ENCODE measurements at places on chromosomes 2 and 18.

GRCh38 chr2:207676827-207677354 lies 34.5 kb upstream of the CCNYL1 start:
- DNase-seq, result no peak

DNA sequence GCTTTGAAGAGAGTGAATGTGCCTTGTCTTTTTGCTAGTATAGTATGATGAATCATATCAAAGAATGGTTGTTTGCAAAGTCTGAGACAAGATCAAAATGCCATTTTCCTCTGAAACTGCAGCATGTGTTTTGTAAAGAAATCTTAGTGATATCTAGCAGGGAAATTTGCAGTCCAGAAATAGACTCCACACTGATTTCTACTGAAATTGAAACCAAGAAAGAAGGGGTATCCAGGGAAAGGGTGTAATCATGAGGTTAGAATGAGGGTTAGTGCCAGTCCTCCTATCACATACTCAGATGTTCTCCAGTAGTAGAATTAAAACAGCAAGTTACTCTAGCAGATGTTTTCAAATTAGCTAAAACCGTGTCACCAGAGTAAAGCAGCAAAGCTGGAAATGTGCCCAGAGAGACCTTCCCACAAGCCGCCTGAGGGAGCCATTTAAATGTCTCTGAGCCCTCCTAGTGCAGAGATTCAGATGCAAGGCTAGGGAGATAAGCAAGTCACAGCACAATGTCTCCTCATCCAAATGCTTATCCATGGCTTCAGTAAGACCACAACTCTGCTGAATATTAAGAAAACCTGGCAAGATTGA lies 4.9 kb downstream of the DLGAP1 start:
- no peak for DNase-seq

DNA sequence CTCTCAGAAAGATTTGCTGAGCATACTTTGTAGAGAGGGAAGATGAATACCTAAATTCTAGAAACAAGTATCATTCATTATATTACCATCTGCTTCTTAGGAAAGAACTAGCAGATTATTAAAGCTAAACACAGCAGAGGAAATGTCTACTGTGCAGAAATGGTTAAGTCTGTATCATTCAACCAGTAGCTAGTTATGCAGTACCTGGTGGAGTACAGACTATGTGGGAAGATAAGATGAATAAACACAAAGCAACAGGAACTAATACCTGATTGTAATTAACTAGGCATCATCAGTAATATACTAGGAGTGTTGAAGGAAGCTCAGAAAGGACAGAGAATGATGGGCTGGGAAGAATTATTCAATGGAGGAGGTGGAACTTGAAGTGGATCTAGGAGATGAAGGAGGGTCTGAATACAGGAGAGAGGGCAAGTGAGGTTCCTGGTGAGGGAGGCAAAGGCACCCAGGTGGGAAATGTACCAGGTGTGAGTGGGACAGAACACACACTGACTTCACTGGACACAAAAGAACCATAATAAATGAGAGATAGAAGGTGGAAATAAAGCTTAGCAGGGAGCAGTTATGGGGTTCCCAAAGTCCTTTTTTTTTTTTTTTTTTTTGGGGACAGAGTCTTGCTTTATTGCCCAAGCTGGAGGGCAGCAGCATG lies 9.5 kb downstream of the WDFY1 start:
- DNase-seq, result no peak

DNA sequence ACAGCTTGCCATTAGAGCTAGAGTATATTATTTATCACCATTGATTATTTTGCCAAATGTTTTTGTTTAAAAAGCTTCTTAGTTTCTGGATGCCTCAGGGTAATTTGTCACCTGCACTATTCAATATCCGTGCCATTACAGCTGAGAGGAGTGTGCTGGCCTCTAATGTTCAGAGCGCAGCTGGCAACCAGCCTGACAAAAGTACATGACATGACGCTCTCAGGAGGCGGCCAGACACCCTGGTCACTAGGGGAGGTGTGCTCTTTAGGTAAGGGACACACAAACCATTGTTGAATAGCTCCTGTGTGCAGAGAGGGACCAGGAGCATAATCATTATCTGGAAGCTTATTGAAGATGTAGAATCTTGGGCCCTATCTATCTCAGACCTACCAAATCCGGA lies 20.3 kb downstream of the LIMS1 start:
- no peak for DNase-seq

GRCh38 chr2:106961328-106961727 lies 75.4 kb upstream of the ST6GAL2 start:
- no peak for DNase-seq

- no peak for DNase-seq
Measured at GRCh38 chr2:40228310-40228709, 223.6 kb downstream of the SLC8A1 start.

DNA sequence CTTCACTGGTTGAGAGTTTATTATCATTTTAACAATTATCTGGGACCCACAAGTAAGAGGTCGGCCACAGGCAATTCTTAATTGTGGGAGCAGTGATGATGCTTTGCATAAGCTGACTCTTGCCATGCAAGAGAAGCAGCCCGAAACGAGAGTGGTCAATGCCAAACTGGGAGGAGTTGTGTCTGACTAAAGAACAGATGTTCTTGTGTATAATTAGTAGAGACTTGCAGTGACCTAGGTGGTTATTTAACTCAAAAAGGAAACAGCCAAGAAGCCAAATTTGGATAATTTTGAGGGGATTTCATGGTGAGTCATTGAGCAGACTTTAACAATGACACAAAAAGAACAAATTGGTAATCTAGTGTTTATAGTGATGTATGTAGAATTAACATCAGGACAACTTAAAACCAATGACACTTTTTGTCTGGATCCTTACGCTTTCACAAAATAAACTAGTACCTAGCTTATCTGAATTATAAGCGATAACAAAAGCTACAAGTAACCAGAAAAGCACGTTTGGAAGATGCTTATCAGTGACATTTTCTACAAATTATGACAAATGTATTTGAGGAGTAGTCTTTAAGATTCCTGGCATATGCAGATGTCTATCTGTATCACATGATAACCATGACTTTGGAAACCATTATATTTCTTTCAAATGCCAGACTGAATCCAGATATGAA lies 184.7 kb upstream of the DLGAP1 start:
- DNase-seq, result no peak

DNA sequence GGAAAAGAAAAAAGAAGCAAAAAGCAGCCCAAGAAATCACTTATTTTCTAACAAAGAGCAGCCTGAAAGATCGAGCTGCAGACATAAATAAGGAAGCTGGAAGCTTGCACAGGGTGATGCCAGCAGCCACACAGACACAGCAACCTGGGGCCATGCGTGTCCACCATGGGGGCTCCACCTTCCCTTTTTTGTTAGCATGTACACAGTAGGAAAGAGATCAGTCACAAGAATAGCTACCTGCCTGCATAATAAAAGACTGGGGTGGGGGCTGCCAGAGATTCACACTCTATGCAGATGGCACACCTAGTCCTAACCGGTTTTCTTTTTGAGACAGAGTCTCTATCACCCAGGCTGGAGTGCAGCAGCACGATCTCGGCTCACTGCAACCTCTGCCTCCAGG lies 2.9 kb upstream of the CNOT11 start:
- DNase-seq, result no peak

DNA sequence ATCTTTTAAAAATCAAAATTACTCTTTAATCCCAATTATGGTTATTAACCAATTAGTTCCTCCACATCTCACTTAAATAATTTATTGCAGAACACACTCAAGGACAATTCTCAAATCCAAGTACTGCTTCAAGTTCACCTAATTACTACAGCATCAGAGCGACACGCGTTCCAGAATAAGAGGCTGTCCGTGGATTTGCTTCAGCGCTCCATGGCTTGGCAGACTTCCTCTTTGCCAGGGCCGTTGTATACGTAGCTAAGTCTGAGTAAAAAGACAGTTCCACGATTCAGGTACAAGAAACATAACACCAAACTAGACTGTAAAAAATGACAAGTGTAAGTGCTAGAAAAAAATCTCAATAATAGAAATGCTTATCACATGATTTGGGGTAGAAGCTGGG lies 153.2 kb upstream of the MYT1L start:
- DNase-seq, result no peak

GRCh38 chr2:127040169-127040568 lies 66.8 kb downstream of the BIN1 start:
- no peak for DNase-seq

GRCh38 chr2:15918761-15919356 lies 21.5 kb upstream of the MYCN start:
- no peak for DNase-seq

DNA sequence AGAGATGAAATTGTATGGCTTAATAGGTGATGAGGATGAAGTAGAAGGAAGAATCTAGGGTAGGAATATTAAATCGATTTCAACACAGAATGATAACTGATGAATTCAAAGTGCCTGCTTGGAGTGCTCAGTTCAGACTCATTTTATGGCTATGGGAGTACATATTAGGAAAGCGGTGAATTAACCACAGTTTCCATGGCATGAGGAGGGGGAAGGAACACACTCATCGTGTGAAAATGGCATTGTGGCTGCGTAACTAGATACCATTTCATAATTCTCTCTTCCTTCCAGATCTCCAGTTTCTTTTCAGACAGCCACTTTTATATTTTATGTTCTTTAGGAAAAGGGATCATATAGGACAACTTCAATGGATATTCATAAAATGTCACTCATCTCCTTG lies 232.3 kb upstream of the KCNJ3 start:
- no peak for DNase-seq

- no peak for DNase-seq
Measured at GRCh38 chr18:35939138-35939537, 33.3 kb upstream of the RMP24 start.

DNA sequence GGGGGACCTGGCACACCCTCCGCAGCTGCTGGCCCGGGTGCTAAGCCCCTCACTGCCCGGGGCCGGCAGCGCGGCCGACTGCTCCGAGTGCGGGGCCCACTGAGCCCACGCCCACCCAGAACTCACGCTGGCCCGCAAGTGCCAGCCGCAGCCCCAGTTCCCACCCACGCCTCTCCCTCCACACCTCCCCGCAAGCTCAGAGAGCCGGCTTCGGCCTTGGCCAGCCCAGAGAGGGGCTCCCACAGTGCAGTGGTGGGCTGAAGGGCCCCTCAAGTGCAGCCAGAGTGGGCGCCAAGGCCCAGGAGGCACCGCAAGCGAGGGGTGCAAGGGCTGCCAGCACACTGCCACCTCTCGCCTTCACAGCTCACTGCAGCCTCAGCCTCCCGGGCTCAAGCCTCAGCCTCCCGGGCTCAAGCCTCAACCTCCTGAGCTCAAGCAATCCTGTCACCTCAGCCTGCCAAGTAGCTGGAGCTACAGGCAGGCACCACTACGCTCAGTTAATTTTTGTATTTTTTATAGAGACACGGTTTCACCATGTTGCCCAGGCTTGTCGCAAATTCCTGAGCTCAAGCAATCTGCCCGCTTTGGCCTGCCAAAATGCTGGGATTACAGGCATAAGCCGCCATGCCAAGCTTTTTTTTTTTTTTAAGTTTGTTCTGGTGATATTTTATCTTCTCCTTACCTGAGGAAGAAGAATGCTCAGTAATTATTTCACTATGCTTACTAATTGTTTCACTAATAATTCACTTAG lies 71.7 kb upstream of the CDCA7 start:
- DNase-seq, result no peak

DNA sequence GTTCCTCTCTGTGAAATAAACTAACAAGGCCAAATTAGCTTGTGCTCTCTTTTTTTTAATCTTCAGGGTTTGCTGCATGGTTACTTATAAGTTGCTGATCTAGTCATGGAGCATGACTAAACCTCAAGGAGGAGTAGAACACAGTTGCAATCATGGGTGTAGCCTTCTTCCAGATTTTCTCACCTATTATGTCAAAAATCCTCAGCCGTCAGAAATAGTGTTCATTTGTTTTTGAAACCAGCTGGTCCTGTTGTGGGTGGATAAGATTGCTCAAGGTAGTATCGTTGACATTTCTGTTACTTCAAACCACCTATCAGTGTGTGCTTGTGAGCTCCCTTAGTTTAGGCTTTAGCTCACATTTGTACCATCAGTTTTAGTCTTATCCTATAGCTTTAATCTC lies 11.2 kb downstream of the RELCH start:
- no peak for DNase-seq

DNA sequence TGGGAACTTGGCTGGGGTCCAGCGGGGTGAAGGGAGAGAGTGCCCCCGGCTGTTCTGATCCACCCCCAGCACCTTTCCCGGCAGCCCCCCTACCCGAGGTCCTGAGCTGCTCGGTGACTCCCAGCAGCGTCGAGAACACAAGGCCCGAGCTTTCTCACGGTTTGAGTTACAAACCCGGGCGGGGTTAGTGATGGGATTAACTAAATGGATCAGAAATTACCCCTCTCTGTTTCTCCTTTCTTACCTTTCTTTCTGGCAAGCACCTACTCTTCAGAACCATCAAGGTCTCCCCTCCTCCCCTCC lies 139.4 kb upstream of the GPC1 start:
- no peak for DNase-seq

DNA sequence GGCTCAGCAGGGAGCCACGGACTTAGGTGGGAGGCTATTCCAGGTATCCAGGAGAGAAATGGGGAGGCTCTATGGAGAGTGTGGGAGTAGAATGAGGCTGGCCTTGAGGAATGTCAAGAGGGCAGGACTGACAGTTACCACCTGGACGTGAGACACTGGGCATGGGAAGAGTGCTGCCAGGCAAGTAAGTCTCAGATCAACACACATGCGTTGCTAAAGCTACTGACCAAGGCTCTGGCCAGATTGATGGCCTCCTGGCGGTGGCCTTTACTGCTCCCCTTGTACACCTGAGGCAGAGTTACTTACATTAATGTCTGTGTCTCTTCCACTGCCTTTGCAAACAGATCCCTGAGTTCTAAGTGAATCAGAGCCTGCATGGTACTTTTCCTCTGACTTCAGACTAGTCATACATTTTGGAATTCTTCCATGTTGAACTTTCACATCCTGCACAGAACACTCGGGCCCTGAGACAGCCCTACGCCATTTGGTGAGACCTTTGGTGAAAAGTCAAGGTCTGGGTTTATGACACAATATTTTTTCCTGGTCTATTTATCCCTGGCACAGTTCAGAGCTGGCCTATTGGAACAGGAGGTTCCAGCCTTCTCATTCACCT lies 398.8 kb upstream of the TRIB2 start:
- DNase-seq, result no peak

DNA sequence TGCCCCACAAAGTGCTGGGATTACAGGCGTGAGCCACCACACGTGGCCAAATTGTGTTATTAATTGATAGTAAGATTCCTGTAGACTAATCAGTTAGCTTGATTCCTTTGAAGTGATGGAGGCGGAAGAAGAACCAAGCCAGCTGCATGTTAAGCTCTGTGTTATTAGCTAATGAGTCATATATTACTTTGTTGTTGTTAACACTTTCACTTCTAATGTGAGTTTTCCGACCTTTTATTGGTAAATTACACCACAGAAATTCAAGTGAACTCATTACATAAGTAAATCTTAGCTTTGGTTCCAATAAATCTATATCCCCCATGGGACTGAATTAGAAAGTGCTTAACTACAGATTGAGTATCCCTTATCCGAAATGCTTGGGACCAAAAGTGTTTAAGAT lies 20.3 kb downstream of the CHMP1B start:
- DNase-seq, result no peak

DNA sequence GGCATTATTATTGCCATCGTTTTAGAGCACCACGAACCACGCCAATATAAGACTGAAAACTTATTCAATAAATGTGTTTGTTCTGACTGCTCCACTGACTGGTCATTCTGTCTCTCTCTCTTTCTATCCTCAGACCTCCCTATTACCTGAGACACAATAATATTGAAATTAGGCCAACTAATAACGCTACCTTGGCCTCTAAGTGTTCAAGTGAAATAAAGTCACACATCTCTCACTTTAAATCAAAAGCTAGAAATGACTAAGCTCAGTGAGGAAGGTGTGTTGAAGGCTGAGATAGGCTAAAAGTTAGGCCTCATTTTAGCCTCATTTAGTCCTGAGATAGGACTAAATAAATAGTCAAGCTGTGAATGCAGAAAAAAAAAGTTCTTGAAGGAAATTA lies 38.8 kb downstream of the G6PC2 start:
- no peak for DNase-seq

All from cortex of kidney (tissue), 1 donor.